Fibroblast of villous mesenchyme (primary cell): ENCODE measurements at places on chromosomes 4 and X.

GRCh38 chr4:150495550-150495949 lies 86.4 kb upstream of the MAB21L2 start:
- DNase-seq, result no peak

DNA sequence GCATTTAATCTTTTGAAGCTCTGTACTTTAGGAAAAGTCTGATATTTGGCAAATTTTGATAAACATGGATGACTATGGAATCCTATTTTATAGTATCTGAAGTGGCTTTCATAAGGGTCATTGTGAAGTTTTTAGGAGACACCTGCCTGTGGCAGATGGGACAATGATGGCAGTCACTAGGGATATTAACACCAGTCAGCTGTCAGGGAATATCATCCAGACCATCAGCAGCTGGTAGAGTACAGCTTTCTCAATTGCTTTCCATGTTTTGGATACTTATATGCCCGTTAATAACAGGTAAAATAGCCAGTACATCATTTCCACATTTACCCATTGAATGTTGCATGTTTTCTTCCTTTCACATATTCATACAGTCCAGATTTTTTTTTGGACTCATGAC lies 39.1 kb downstream of the NPNT start:
- DNase-seq, result no peak

GRCh38 chr4:24963277-24963676 lies 50.4 kb upstream of the CCDC149 start:
- no peak for DNase-seq

DNA sequence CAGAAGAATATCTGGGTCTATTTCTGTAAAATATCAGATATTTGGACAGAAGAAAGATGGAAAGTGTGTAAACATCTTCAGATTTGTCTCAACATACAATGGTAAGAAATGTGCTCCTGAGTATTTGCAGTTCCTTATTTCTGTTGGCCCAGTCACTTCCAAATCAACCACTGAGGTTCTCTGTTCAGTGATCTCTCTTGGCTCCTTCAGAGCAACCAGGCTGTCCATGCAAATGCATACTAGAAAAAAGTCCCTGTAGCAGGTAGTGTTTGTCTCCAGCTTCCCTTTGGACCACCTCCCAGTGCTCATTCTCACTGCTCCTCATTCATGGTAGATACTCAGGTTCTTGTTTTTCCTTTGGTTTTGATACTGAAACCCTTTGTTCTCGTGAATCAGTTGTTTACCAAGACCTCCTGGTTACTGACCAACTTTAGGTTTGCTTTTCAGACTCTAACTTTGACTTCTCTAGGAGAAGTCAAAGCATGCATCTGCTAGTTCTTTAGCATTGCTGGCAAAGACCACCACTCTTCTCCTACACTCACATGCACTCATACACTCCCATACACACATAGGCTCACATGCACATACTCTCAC lies 28.8 kb downstream of the ASIC5 start:
- no peak for DNase-seq

- no peak for DNase-seq
These were observed 48.1 kb upstream of the ATXN3L start for GRCh38 chrX:13367950-13368349.

DNA sequence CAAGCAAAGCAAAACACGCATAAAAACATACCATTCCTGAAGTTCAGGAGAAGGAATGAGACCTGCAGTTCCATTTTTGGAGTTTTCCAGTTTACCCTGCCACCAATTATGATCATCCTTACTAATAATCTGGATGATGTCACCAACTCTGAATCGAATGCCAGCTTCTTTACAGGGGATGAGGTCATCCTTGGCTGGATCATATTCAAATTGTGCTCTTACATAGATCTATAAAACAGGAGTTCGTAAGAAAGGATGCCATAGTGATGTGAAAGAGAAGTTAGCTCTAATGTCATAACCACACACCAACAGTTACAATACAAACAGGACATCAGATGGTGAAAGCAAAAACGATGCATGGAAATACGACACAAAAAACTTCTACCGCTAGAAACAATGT lies 106.5 kb downstream of the NYX start:
- DNase-seq, result no peak

DNA sequence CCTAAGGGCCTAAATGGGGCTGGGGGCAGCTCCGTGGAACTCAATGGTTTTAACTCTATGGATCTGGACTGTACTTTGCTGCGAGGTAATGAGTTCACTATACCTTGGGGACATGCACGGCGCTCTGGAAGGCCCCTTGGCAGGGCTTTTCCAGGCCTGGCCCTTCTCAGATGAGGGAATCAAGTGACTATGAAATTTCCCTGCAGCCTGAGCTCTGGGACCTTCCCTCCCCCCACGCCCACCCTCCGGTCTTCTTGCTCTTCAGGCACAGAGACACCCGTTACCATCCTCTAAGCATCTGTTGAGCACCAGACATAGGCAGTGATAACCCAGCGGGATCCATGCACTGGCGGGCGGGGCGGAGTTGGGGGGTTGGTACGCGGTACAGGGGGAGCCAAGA lies 109.2 kb downstream of the PSAPL1 start:
- DNase-seq, result no peak

DNA sequence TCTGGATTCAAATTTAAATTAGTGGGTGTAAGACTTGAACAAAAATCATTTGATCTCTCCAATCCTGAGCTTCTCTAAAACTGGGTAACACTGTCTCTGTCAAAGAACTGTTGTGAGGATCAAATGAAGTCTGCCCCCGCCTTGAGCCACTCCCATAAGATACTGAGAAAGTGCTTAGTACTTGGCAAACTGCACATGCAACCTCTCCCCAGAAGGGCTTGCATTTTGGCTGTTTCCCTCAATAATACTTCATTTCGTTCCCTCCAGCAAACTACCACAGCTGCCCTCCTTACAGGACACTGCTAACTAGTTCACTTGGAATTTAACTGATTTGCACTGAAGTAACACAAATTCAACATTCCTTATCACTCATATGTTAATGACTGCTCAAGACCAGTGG lies 79.8 kb downstream of the APBB2 start:
- DNase-seq, result no peak

DNA sequence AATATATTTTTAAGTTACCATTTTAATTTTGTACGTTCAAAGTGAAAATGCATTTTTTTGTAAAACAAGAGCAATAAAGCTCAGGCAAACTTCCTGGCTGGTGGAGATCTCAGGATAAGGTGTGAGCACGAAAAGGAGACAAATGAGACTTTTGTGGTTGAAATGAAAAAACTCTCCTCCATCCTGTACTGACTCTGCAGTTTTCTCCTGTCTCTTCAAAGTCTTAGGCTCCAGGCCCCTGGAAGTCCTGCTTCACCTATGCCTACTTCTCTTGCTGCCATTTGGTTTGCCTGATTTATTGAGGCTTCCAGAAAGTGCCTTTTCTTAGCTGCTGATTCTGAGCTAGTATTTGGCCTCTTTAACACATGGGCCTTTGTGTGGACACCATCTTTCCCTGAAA lies 77.7 kb downstream of the MAML3 start:
- no peak for DNase-seq

DNA sequence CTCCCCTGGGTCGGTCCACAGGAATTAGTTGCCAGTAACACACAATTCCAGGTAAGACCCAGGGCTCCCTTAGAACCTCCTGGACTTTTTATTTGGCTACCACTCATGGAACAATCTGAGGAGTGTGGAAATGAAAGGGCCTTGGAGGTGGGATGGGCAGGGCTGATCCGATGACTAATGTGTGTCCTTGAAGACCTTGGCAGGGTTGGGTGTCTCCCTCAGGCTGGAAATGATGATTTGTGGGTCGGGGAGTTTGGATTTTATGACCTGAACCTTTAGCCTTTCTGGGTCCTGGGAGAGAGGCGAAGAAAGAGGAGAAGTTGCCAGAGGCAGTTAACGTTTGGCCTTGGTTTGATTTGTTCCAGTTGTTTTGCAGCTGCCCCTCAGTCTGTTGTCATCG lies 425.0 kb downstream of the MID1IP1 start:
- no peak for DNase-seq

- no peak for DNase-seq
These were observed 4.2 kb upstream of the MSANTD1 start for GRCh38 chr4:3244747-3245146.

DNA sequence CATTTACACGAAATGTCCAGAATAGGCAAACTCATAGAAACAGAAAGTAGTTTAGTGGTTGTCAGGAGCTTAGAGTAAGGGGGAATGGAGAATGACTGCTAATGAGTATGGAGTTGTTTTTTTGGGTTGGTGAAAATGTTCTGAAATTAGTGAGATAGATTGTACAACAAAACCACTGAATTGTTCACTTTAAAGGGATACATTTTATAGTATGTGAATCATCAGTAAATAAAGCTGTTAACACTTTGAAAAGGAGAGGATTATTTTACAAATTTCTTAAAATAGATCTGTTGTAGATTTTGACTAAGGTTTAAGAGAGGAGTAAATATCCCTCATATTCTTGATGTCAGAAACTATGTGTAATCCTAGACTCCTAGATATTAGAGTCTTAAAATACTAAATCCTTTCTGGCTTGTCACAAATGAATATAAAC lies 82.7 kb downstream of the RAPGEF2 start:
- no peak for DNase-seq

GRCh38 chr4:16092682-16093319 lies 9.0 kb upstream of the PROM1 start:
- no peak for DNase-seq

DNA sequence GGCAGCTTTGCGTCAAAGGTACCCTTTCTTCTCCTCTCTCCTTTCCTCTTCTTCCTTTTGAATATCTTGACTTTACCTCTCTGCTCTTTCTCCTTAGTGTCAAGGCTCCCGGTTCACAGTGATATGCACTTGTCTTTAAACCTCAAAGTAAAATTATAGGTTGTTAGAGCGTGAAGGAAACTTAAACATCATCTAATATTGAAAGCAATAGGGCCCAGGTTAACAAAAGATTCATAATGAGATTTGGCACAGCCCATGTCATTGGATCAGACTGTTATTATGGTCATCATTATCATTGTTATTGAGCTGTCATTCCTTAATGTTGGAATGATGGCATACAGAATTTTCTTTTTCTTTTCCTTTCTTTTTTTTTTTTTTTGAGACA lies 32.5 kb downstream of the FTHL17 start:
- no peak for DNase-seq

GRCh38 chr4:124685851-124686250 lies 26.7 kb downstream of the ANKRD50 start:
- DNase-seq, result no peak

GRCh38 chrX:120450163-120450562 lies 18.9 kb downstream of the LAMP2 start:
- no peak for DNase-seq

- no peak for DNase-seq
These were observed 151.1 kb upstream of the MAMLD1 start for GRCh38 chrX:150211988-150212387.

DNA sequence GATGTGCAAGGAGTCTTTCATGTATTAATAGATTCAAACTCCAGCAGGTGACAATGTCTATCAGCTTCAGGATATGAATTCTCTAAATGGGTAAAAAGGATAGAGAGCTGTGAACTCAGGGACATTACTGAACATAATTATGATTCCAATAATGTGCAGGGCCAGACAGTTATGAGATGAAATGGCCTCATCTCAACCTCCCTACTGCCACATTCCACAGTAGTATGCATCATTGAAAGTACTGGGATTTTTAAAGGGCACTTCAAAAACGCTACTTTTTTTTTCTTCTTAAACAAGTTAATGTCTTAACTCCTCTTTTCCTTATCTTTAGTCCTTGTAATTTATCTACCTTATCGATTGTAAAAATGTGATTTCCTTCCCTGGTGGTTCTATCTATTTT lies 202.0 kb downstream of the APBB2 start:
- peak; percentile 57 for DNase-seq

DNA sequence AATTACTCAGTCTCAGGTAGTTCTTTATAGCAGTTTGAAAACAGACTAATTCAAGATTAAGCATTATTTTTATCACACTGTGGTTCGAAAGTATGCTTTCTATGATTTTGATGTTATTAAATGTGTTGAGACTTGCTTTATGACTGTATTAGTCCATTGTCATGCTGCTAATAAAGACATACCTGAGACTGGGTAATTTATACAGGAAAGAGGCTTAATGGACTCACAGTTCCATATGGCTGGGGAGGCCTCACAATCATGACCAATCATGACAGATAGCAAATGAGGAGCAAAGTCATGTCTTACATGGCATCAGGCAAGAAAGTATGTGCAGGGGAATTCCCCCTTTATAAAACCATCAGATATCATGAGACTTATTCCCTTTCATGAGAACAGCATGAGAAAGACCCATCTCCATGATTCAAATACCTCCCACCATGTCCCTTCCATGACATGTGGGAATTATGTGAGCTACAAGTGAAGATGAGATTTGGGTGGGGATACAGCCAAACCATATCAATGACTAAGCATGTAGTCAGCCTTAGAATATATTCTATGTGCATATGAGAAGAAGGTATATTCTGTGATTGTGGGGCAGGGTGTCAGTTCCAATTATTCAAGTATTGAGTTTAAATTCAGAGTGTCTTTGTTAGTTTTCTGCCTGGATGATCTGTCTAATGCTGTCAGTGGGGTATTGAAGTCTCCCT lies 44.6 kb upstream of the UGT2A1 start:
- DNase-seq, result no peak

GRCh38 chr4:80017125-80017854 lies 55.7 kb downstream of the ANTXR2 start:
- DNase-seq, result peak; percentile 84
